ENCODE measurements at places on chromosomes 2 and 18.

GRCh38 chr2:12556762-12557161 lies 160.0 kb upstream of the TRIB2 start:
- no peak for DNase-seq

GRCh38 chr2:71948781-71949536 lies 198.7 kb downstream of the CYP26B1 start:
- no peak for DNase-seq

GRCh38 chr2:28450901-28451565 lies 44.8 kb upstream of the PLB1 start:
- DNase-seq: no peak

DNA sequence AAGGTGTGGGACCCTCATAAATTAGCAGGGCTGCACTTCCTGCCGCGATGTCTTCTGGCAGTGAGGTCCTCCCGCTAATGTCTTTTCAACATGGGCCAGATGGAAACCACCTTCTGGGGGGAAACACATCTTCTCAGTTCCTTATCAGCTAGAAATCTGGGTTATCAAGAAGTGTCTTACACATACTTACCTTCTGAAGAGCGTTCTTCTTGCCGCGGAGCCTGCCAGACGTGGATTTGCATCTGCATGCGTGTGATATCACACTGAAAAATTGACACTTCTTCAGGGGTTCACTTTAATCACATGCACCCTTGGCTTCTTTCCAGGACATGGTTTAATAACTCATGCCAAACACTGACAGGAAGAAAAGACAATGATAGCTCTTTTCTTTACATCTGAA lies 163.5 kb upstream of the SOX11 start:
- no peak for DNase-seq

- DNase-seq: no peak
These were observed 122.3 kb upstream of the KYNU start for GRCh38 chr2:142755191-142755590.

- DNase-seq: no peak
These were observed 13.7 kb upstream of the TNP1 start for GRCh38 chr2:216873573-216873972.

DNA sequence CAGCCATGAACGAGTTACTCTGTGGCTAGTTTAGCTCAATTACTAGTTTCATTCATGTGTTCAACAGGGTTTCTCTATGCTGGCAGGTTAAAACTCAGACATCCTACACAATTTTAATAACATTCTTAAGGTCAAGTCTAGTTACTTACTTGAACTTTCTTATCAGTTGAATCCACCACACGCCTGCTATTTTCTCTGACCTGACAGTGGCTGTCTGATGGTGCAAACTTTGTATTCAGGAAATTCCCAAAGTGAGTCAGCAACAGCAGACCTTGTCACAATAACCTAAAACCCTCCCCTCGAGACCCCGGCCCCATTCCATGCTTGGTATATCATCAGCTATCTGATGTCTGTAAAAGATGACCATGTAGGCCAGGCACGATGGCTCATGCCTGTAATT lies 20.8 kb upstream of the CIDEA start:
- DNase-seq: no peak

- DNase-seq: no peak
These were observed 419.5 kb upstream of the CELF4 start for GRCh38 chr18:37985126-37985525.

GRCh38 chr2:63272560-63272959 lies 221.9 kb downstream of the OTX1 start:
- no peak for DNase-seq

DNA sequence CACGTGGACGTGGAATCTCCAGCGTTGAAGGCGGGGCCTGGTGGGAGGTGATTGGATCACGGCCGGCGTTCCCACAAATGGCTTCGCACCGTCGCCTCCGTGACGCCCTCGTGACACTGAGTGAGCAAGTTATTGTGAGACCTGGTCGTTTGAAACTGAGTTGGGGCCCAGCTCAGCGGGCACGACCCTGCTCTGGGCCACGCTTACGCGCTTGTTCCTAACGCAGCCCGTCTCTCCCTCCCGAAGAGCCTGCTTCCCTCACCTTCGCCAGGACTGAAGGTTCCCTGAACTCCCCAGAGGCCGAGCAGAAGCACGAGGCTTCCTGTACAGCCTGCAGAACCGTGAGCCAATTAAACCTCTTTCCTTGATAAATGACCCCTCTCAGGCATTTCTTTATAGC lies 121.8 kb downstream of the RTP5 start:
- DNase-seq: no peak

GRCh38 chr2:141341444-141341843 lies 789.4 kb downstream of the LRP1B start:
- DNase-seq: no peak

GRCh38 chr2:145186303-145186702 lies 666.4 kb upstream of the ZEB2 start:
- no peak for DNase-seq

- no peak for DNase-seq
These were observed 228.0 kb downstream of the IKZF2 start for GRCh38 chr2:212923393-212923792.

GRCh38 chr2:152466041-152466440 lies 131.1 kb downstream of the FMNL2 start:
- DNase-seq: no peak

GRCh38 chr2:173491418-173491817 lies 136.7 kb downstream of the CDCA7 start:
- no peak for DNase-seq

DNA sequence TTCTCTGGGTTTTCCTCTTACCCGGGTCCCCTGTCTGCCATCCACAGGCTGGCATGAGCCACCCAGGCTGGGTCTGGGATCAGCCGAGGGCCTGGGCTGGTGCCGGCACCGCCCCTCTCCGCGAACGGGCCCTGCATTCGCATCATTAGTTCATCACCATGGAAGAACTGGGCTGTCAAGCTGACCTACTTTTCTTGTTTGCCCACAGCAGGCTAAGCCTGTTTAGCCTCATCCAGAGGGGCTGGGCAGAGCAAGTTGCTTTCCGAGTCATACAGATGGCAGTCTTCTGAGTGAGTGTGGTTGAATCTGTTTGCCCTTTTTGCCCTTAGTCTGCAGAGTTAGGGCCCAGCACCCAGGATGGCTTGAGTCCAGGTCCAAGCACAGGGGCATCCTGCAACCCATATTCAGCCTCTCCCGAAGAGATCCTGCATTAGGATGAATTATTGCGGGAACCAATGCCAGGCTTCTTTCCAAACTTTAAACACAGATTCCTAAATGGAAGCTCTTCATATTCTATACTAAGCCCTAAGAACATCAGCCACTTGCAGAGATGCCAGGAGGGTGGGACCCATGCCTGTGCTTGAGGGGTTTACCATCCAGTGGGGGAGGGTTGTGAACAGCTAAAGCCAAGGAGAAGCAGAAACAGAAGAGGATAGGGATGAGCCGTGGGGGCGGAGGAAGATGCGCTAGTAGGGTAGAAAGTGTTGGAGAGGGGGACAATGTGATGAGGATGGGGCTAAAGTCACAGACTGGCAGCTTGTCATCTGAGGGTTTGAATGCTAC lies 68.0 kb downstream of the NPAS2 start:
- no peak for DNase-seq

- no peak for DNase-seq
These were observed 286.3 kb downstream of the PIEZO2 start for GRCh38 chr18:10863026-10863425.

DNA sequence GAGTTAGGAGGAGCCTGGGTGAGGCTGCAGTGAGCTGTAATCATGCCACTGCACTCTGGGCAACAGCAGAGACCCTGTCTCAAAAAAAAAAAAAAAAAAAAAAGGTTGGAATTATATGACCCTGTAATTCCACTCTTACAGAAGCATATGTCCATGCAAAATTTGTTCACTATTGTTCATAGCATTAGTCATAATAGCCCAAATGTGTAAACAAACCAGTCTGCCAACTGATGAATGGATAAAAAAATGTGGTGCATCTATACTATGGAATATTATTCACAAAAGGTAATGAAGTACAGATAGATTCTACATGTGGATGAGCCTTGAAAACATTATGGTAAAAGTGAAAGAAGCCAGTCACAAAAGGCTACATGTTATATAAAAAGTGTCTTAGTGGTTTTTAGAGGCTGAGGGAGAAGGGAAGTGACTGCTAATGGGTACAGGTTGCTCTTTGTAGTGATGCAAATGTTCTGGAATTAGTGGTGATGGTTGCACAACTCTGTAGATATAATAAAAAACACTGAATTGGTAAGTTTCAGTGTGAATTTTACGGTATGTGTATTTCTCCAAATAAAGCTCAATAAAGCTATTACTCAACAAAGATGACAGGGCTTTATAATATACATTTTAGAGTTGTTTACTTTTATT lies 9.4 kb downstream of the COA5 start:
- no peak for DNase-seq

- DNase-seq: peak; percentile 56
These were observed 16.6 kb upstream of the PCBP1 start for GRCh38 chr2:70070542-70071268.

GRCh38 chr2:188114014-188114413 lies 177.7 kb upstream of the GULP1 start:
- DNase-seq: no peak

GRCh38 chr2:118881490-118882129 lies 34.2 kb upstream of the EN1 start:
- DNase-seq: peak; percentile 6

- no peak for DNase-seq
These were observed 122.2 kb downstream of the INHBB start for GRCh38 chr2:120468136-120468535.

DNA sequence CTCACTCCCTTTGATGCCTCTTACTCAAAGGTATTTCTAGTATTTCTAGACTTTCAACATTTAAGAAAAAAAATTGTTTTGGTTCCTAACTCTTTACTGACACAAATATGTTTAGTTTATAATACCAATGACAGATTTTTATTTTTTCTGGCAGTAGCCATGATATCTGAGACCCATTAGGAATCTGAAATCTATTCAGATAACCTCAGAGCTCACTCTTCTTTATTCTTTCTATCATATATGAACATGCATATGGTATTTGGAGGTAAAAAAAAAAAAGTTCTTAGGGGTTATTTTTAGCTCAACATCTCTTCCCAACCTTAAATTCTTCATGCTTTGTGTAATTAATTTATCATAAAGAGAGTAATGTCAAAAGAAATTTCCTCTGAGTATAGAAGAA lies 465.5 kb downstream of the CDH2 start:
- DNase-seq: no peak

DNA sequence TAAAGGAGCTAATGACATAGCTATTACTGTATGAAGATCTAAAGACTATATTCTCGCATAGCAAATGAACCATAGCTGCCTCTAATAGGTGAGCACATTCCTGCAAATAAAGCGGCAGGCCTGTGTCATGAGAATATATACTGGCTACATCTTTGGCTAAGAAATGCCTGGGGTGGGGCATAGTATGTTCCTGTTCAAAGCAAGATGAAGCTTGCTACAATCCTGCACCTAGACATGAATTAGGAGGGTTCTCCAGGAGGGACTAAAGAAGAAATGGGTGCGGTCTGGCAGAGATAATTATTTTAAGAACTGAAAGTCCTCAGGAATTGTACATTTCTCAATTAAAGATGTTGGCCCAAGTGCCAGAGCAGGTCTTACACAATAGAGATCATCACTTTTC lies 46.8 kb upstream of the PLA2R1 start:
- no peak for DNase-seq

GRCh38 chr2:28271919-28272250 lies 120.8 kb upstream of the FOSL2 start:
- DNase-seq: no peak

GRCh38 chr2:170322140-170322766 lies 144.3 kb downstream of the MYO3B start:
- DNase-seq: no peak

GRCh38 chr18:41966943-41967342 lies 11.9 kb downstream of the PIK3C3 start:
- DNase-seq: no peak

GRCh38 chr2:16487686-16488085 lies 177.9 kb downstream of the CYRIA start:
- DNase-seq: no peak

DNA sequence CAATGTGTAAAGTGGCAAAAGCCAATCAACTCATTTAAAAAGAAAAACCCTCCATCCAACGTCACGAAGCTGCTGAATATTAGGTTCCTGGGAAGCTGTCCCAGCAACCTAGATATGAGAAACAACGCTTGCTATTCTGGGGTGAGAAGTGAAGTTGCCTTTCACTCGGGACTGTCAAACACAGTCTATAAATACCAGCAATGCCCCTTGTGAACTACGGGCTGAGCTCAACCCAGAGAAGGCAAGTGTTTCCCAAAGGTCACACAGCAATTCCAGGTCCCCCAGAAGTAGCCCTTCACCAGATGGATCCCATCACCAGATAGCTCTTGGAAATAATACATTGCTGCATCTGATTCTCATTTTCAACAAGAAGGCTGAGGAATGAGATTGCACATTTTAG lies 67.9 kb downstream of the BCL11A start:
- DNase-seq: no peak

DNA sequence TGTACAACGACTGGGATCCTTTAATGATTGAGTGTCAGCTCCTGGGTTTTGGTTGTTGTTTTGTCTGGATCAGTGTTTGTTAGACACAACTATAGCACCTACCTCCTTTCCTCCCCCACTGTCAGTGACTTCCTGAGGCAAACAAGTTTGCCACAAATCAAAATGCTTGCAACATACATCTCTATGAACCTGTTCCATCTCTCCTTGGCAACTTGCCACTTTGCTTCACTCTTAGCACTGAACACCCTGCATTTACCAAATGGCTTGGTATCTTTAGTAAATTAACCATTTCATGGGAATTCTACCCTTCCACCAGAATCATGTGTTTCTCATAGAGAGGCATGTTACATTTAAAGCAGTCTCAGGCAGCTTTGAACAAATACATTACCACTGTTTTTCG lies 301.1 kb upstream of the TANK start:
- no peak for DNase-seq

DNA sequence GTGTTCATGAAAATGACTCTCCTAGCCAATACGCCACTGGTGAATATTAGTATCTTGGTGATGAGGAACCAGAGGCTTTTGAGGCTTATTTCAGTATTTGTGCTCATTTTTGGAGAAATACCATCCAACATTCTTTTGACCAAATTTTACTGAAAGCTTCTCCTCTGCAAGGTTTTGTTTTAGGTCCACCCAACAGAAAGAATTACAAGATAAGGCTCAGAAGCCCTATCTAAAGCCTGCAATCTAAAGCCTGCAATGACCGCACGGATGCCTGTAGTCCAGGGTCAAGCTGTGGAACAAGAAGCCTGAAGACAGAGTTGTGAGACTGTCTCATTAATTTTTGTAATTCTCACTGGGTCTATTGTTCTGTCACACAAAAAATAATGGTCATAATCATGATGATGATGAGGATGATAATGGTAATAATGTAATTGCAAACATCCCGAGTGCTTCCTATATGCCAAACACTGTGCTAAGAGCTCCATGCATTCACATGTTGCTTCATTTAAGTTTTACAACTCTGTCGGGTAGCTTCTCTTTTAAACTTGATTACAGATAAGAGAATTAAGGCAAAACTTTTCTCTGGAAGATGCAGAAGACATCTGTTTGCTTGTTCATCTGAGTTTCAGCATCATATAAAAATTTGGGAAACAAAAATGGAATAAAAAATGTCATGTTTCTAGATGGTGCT lies 33.2 kb upstream of the NCOA1 start:
- no peak for DNase-seq

- no peak for DNase-seq
These were observed 4.3 kb downstream of the COL3A1 start for GRCh38 chr2:188978291-188979081.

All from SIG-M5 (cell line).